ENCODE measurements at places on chromosomes 3 and 15.

DNA sequence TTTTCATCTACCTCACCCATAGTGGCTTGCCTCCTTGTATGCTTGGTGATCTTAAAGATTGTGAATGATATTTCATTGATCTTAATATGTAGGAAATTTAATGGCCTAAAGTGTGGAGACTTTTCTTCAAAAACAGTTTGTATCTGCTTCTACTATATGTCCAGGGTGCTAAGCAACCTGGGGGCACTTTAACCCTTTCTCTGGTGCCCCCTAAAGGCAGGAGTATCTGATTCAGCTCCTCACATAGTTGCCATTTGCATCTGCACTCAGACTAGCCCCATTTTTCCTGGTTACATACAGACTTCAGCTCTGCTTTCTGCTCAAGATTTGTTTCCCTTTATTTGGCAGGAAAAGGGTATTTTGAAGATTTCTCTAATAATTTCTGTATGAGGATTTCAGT lies 5.2 kb upstream of the PFN2 start:
- DNase-seq: no peak

- no peak for DNase-seq
Observed at GRCh38 chr3:12815719-12816118, 19.2 kb downstream of the CAND2 start.

GRCh38 chr3:32077260-32078084 lies 28.9 kb upstream of the GPD1L start:
- no peak for DNase-seq

DNA sequence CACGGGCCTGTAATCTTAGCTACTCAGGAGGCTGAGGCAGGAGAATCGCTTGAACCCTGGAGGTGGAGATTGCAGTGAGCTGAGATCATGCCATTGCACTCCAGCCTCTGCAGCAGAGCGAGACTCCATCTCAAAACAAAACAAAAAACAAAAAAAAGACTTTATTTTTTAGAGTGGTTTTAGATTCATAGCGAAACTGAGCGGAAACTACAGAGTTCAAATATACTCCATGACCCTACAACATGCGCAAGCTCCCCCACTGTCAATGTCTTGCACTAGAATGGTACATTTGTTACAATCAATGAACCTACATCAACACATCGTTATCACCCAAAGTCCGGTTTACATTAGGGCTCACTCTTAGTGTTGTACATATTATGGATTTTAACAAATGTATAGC lies 2.2 kb upstream of the CRTAP start:
- no peak for DNase-seq

DNA sequence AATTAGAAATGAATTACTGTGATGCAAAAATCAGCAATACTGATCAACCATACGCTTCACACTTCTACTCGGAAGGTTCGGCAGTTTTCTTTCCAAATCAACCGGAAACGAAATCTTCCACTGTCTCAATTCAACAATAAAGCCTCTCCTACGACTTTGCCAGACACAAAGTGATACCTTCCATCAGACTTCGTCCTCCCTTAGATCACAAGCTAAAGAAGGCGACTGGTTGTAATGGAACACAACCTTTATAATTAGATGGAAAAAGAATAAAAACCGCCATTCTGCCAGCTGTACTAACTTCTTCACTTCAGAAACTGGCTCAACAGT lies 618 bp downstream of the PARL start:
- DNase-seq: no peak

- DNase-seq: peak; percentile 93
Observed at GRCh38 chr15:78540141-78540870, at the start of gene PSMA4. PSMA4 (plus strand) TSS chr15:78540444; CDS start chr15:78541928, 1,484 bp downstream.

GRCh38 chr3:188468196-188468595 lies 314.2 kb downstream of the LPP start:
- DNase-seq: no peak

DNA sequence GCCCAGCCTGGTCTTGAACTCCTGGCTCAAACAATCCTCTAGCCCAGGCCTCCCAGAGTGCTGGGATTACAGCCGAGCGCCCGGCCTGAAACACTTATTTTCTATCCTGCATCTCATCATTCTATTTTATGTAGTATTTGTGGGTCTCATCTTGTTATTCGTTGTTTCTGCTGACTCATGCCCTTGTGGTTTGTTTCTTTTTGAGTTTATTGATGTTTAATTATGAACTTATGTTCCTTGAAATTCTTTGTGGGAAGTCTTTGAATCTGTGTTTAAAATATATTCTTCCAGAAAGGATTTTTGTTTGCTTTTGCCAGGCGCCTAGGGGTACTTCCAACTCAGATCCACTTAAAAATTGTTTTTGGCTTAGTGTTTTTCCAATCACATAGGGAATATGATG lies 78.3 kb upstream of the C15orf39 start:
- no peak for DNase-seq

GRCh38 chr3:165549665-165550064 lies 287.6 kb downstream of the BCHE start:
- DNase-seq: no peak

- no peak for DNase-seq
Observed at GRCh38 chr3:125302932-125303331, 72.2 kb downstream of the ZNF148 start.

- DNase-seq: peak; percentile 72
Observed at GRCh38 chr15:78979456-78980320, 34.8 kb upstream of the CTSH start.

- no peak for DNase-seq
Observed at GRCh38 chr15:52558196-52558595, 10.6 kb downstream of the ARPP19 start.

GRCh38 chr3:150107429-150108175 lies 136.9 kb upstream of the PFN2 start:
- no peak for DNase-seq

DNA sequence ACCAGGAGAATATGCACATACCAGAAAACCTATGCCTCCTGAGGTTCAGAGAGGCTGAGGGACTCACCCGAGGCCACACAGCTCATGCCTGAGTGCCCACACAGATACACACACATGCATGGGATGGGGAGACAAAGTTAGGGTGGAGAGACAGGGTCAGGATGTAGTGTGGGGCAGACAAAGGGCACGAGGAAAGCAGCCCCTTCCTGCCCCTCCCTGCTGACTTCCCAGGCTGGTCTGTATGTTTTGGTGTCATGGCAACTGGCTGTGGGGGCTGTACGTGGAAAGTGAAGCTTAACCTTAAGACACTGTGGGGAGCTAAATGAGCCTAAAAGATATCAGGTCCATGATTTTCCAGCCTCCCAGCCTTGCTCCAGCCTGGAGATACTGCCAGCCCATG lies 57.8 kb downstream of the EPHB3 start:
- DNase-seq: peak; percentile 67

- no peak for DNase-seq
Observed at GRCh38 chr15:60000824-60001609, 3.1 kb upstream of the FOXB1 start.

Data from endothelial cell (in vitro differentiated cells).